ENCODE measurements at places on chromosomes 2 and 18.

DNA sequence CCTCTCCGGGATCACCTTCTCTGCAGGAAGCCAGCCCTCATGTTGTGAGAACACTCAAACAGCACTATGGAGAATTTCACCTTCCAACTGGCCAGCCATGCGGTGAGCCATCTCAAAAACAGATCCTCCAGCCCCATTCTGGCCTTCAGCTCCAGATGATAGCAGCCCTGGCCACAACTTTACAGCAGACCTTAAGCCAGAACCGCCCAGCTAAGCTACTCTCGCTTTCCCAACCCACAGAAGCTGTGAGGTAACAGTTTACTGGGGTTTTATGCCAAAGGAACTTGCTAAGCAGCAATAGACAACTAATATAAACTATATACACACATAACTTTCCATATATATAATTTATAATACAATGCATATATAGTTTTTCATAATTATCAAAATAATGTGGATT is 11.6 kb upstream of the PTPN4 start:
- DNase-seq, result no peak

DNA sequence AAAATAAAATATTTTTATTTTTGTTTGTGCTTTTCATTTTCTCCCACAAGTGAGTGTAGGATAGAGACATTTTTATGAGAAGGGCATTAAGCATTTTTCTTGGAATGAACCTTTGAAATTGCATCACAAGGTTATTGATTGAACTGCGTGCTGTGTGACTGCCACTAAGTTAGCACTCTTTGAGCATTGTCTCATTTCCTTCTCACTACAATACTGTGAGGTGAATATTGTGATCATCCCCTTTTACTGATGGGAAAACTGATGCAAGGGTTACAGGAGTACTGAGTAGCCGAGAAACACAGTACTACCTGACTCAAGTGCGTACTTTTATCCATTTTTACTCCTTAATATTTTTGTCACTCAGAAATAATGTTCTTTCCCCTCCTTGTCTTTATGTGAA is 2.0 kb downstream of the NBEAL1 start:
- no peak for DNase-seq

GRCh38 chr2:38547791-38548190 is 54.9 kb downstream of the HNRNPLL start:
- DNase-seq, result no peak

- no peak for DNase-seq
Measured at GRCh38 chr2:69422198-69422597, 15.0 kb downstream of the NFU1 start.

DNA sequence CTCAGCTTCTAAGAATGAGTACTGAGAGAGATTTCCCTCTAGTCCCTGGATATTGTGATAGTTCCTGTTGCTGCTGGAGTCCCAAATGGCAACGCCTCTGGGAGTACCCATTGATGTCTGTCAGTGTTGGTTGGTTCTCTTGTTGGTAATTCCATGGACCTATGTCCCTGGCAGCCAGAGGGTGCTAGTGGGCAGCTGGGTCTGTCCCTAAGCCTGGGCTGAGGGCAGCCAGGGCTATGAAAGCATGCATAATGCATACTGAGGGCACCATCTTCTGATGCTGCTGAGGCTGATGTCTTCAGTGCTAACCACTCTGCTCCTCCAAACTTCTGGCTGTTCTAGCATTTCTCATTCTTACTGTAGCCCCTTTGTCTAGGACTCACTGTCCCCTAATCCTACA is 35.9 kb downstream of the NABP1 start:
- DNase-seq, result no peak

DNA sequence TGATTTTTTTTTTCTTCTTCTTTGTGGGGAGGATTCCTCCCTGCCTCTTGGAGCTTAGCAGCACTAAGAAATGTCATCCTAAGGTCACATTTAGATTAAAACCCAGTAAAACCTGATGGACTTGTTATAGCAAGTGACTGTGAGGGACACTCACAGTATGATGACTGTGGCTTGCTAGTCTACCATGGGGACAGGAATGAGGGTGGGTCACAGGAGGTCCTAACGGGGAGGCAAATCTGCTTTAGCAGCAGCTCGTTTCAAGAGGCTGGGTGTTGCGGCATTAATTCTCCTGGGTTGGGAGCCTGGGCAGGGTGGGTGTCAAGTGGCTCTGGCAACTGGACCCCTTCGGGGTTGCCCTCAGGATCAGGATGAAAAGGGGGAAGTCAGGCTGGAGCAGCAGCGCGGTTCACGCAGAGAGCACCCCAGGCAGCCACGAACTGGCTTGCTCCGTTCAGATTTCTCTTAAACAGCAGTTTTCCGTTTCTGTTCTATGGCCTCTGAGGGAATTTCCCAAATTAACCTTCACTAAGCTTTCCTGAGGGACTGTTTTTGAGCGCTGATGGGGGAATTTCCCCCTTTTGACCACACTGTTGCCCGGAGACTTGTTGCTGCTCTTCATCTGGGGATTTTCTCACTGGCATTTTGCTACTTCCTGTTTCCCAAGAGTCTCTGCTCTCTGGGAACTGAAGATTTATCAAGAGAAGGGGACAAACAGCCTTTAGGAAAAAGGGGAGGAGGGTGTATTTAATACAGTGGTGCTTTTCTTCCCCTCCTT is 59.8 kb upstream of the PELI1 start:
- no peak for DNase-seq

DNA sequence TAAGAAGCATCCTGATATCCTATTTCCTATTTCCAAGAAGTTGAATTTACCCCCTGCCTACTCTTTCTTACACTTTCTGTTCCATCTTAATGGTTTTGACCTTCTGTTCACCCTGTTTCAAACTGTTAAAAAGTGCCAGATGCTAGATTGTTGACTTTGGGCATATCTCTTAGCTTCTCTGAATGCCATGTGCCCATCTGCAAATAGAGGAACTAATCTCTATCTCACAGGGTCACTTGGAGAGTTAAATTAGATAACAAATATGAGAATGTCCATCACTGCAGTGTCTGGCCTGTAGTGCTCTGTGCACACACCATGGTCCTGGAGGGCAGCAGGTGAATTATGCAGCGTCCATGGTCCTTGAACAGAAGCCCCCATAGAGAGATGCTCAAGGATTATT is 83.8 kb downstream of the LRATD1 start:
- no peak for DNase-seq

GRCh38 chr18:29147944-29148343 is 971.0 kb upstream of the CDH2 start:
- no peak for DNase-seq

DNA sequence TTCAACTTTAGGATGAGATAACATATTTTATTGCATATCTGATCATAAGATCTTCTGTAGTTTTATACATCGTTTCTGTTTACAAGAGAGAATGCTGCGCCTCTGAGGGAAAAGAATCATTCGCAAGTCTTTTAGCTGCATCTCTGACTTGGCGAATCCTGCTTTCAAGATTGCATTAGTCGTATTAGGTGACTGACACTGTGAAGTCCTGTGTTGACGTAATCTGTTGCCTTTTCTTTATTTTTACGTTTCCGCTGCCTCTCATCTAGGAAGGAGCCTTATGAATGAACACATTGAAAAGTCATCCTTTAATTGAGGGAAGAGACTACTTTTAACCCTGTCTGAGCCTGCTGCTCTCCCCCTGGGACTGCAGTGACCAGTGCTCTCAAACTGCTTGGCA is 101.5 kb downstream of the LDLRAD4 start:
- no peak for DNase-seq

DNA sequence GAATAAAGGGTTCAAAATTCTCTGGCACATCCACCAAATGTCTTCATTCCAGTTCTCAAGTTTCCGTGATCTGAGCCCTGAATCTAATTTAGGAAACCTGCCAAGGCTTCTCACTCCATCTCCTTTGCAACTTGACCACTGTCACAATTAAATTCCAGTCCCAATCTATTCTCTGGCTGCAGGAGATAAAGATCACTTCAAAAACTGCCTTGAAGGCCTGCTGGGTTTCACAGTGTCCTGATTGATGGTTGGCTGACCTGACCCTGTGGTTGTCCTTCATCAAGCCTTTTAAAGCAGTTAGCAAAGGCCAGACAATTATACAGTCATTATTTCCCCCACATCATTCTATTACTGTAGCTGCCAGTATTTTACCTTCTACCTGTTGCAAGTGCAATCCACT is 60.3 kb upstream of the DNAJC10 start:
- no peak for DNase-seq

DNA sequence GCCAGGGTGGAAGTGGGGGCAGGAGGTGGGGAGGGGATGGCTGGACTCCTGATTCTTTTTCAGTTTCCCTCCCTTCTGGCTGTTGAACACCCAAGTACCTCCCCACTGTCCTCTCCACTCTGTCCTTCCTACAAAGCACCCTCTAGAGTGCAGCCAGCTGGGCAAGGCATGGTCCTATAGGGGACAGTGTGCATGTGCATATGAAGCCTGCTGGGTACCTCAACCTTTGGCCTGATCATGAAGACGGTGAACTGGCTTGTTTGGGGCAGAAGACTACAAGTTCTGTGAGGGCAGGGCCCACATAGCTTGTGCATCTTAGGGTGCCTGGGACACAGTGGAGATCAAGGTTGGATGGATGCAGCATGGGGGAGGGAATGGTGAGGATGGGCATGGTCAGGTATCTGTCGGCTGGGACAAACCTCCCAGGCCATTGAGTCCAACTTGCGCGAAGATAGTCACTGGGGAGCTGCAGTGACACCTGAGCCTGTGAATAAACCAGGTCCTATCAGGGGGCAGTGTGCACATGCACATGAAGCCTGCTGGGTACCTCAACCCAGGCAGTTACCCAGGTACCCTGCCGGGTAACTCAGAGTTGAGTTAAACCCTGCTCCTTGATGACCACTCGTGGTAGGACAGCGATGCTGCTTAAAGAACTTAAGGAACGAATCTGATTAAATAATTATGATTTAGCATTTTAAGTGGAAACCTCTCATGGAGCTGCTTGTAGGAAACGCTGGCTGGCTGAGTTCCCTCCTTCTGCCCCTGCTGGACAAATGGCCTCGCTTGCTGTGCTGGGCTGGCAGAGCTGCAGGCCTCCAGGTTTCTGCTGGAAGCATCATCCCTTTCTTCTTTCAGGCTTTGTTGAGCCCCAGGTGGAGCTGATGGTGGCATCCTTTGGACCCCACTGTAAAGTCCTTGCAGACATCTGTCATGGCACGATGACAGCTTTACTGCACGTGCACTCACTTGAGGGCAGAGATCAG is 84.0 kb downstream of the POLR1A start:
- no peak for DNase-seq

GRCh38 chr2:100206731-100207255 is 64.4 kb upstream of the AFF3 start:
- no peak for DNase-seq

GRCh38 chr18:23146861-23147469 is 11.7 kb downstream of the CABLES1 start:
- DNase-seq, result no peak

DNA sequence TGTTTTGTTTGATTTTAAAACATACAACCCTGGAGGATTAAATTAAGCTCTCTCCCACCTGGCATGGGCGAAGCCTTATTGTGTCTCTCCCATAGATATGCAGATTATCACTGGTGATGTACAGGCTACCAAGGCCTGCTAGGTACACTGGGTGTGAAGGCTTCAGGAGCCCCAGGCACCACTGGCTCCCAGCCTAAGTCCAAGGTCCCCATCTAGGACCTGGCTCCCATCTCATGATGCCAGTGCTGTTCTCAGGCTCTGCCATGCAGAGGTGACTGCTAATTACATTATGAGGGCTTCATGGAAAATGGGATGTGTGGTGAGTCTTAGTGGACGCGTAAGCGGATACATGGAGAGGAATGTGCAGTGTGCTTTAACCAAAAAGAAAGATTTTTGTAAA is 201.2 kb upstream of the KLHL29 start:
- DNase-seq, result no peak

- no peak for DNase-seq
Measured at GRCh38 chr2:98515250-98515991, 70.8 kb downstream of the INPP4A start.

- DNase-seq, result no peak
Measured at GRCh38 chr2:96085541-96086355, 30.6 kb downstream of the ADRA2B start.

GRCh38 chr2:235165631-235166030 is 213.8 kb downstream of the SH3BP4 start:
- DNase-seq, result no peak

Data from NCI-H1092 (cell line).